ENCODE measurements at places on chromosomes 4 and X. TPM values are rescaled to one million over a fixed set of nuclear protein-coding genes. Genes with fewer than 3 reads are reported as not detected.

DNA sequence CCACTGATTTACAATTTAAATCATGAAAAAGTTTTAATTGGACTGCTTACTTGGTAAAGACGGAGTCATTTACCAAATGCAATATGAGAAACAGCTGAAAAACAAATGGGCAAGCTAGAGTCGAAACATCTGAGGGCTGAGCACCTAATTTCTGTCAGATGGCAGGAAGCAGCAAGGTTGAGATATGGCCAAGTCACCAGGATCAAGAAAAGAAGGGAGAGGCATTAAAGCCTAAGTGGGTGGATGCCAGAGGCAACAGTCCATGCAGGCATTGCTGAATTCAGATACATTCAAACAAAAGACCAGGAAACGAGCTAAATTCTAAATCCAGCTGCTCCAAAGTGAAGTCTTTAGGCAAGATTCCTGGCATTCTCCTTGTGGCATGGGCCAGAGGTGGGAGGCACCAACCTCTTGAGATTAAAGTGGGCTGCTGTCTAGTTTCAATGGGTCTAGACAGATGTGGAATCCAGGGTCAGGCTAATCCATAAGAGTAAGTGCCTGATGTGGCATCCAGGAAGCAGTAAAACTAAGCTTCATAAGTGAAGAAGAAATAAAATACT is 8.0 kb upstream of the ARSJ start:
- DNase-seq, result no peak

DNA sequence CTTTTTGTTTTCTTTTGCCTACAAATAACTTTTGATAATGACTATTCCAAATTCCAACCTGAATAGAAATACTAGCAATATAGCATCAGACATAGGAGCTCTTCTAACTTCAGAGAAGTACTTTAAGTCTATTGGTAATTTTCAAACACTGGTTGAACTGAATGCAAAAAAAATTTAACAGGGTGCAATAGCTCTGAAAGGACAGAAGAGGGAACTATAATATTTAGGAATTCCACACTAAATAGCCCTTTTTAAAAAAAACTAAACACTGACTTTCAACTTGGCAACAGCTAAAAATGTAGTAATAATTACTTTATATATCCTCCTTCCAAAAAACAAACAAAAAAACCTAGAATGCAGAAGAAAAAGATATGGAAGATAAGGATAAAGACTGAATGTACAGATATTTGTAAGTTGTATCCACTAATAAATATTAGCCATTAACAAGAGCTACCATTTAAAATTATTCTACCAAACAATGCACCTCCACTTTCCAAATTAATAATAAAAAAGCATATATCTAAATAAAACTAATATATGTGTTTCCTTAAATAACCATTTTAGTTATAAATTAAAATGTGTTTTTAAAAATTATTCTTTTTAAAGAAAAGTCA is 81.4 kb downstream of the FBXW7 start:
- peak; percentile 31 for DNase-seq

- no peak for DNase-seq
These were observed 35.2 kb upstream of the LPAR4 start for GRCh38 chrX:78712336-78712735.

DNA sequence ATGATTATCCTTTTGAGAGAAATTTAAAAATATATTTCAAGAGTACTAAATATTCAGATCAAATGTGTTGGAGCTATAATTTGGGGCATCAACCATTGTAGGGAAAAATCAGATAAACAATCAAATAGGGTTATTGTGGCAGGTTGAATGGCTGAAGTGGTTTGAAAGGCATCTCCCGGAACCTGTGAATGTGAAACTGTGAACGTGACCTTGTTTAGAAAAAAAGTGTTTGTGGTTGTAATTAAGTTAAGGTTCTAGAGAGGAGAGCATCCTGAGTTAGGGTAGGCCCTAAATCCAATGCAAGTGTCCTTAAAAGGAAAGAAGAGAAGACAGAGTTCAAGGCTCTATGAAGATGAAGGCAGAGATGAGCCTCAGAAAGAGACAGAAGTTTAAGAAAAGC is 37.4 kb downstream of the ADGRA3 start:
- no peak for DNase-seq

- no peak for DNase-seq
These were observed 25.3 kb downstream of the FBXW7 start for GRCh38 chr4:152510349-152511147.

GRCh38 chr4:53476232-53477037 is 99.0 kb downstream of the FIP1L1 start:
- DNase-seq, result no peak

GPR82 gene
- not detected for total RNA-seq

TFE3 gene
- total RNA-seq, result 9.5 TPM

Measured in dermis microvascular lymphatic vessel endothelial cell (primary cell).